ENCODE measurements at places on chromosomes 3 and 15.

- DNase-seq: no peak
Measured at GRCh38 chr15:83549623-83550022, 102.5 kb downstream of the SH3GL3 start.

DNA sequence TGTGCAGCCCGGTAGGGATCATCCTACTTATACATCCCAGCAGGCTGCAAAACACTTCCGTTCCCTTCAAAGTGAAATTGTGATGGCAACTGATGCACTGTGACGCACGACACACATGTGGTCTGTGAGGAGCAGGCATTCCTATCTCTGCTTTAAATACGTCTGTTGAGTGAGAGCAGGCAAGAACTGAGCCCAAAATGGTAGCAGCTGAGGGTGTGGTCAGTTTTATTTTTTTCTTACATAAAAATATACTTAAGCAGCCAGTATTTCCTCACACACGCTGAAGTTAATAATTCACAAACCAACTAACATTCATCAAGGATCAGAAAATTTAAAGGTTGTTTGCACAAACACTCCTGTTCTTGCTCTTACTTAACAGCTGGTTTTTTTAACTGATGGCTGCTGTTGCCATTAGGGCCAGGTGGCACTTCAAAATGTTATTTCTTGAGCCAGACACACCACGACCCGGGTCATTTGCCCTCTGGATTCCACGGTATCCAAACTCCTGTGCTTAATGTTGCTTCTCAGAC lies 23.9 kb downstream of the LRIG1 start:
- no peak for DNase-seq

GRCh38 chr15:98537516-98538060 lies 110.8 kb upstream of the IGF1R start:
- DNase-seq: no peak

- DNase-seq: no peak
Measured at GRCh38 chr15:31332020-31332680, 5.5 kb downstream of the KLF13 start.

- no peak for DNase-seq
Measured at GRCh38 chr15:80856400-80856799, 77.2 kb downstream of the CEMIP start.

GRCh38 chr15:77243135-77243534 lies 172.2 kb upstream of the TSPAN3 start:
- DNase-seq: no peak

DNA sequence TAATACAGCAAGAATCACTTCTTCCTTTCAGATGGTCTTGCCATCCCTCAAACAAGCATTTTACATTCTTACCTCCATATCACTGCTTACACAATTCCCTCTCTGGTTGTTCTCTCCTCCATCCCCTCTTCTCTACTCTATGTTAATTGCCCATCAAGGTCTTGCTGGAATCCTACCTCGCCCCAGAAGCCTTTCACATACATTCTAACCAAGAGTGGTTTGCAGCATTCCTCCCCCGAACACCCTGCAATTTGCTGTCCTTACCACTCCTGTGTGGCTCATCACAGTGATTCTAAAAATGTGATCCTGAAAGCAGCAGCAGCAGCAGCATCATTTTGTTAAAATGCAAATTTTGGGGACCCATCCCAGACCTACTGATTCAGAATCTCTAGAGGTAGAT lies 30.6 kb downstream of the TNIK start:
- DNase-seq: no peak

- DNase-seq: no peak
Measured at GRCh38 chr3:106707347-106707746, 669.9 kb upstream of the CCDC54 start.

DNA sequence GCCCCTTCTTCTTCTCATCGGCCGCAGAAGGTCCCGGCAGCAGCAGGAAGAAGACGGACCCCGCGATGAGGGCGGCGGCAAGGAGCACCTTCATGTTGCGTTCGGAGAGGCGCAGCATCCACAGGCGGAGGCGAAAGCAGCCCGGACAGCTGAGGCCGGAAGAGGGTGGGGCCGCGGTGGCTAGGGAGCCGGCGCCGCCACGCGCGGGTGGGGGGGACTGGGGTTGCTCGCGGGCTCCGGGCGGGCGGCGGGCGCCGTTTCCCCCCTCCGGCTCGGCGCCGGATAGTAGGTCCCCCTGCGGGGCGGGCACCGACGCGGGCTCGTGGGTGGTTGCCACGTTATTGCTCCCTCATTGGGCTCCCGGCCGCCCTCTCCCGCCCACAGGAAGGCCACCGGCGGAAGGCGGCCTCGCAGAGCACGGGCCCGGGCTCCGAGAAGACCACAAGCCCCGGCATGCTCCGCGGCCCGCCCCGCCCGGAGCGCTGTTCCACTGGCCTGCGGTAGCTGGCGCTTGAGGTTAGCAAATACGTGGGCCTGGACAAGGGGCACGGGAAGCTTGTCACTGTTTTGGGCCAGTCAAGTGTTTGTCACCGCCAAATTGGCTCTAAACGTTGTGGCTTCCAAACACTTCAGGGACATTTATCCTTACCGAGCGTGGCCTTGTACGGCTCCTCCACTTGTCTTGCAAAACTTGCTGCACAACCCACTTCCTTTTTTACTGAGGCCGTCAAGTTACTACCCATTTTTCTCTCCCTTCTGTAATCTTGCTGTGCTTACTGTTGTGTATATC lies at the start of gene PPIB:
Gene PPIB (minus strand): TSS at position 154 of the 790 bp plus-strand sequence. CDS start 36 bp downstream, at position 118.
- peak; percentile 98 for DNase-seq

GRCh38 chr15:77830051-77830468 lies 197.3 kb upstream of the LINGO1 start:
- DNase-seq: no peak

All from hematopoietic multipotent progenitor cell treated with erythropoietin and hydrocortisone succinate and interleukin-3 and kit ligand, for 15 days (in vitro differentiated cells).